ENCODE measurements at places on chromosomes 4 and X. TPM values are rescaled to one million over a fixed set of nuclear protein-coding genes. Genes with fewer than 3 reads are reported as not detected.

PCDH10 gene
- 14.8 TPM for total RNA-seq

HELT gene
- total RNA-seq: not detected

TMSB15B gene
- 3.9 TPM for total RNA-seq

PHOX2B gene
- total RNA-seq: not detected

EPHA5 gene
- not detected for total RNA-seq

USP27X gene
- total RNA-seq: 3.6 TPM

ANAPC4 gene
- 22.8 TPM for total RNA-seq

DUSP9 gene
- 0.04 TPM for total RNA-seq

PDZD4 gene
- total RNA-seq: 0.20 TPM

STOX2 gene
- 0.07 TPM for total RNA-seq

PABPC4L gene
- 0.13 TPM for total RNA-seq

SERTM2 gene
- not detected for total RNA-seq

- no peak for DNase-seq
These were observed 45.4 kb downstream of the STOX2 start for GRCh38 chr4:183950536-183950935.

DNA sequence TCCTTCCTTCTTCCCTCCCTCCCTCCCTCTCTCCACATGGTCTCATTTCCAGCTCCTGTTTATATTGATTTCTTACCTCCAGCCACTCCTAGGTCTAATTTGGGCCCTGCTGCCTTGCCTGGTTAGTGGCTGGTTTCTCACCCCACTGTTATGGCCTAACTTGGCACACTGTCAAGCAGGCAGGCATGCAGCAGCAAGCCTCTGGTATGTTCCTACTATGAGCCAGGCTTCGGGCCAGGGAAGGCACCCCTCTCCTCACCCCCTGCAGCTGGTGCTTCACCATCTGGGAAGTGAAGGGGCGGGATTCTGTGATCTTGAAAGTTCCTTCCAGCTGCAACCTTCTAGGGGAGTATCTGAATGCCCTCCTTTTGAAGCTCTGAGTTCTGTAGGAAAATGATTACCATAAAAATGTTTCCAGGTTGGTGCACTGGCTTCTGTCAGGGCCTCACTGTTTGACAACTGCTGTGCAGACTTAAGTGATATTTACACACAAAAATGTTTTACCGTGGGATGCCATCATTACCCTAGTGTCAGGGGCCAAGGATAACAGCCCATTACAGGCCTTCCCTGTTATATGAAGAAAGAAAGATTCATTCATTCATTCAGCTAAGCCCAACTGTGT is 10.1 kb upstream of the VMA21 start:
- no peak for DNase-seq

- DNase-seq: no peak
These were observed 556.2 kb upstream of the PCDH10 start for GRCh38 chr4:132592850-132593249.

GRCh38 chr4:2804973-2805501 is 12.2 kb downstream of the SH3BP2 start:
- DNase-seq: no peak

DNA sequence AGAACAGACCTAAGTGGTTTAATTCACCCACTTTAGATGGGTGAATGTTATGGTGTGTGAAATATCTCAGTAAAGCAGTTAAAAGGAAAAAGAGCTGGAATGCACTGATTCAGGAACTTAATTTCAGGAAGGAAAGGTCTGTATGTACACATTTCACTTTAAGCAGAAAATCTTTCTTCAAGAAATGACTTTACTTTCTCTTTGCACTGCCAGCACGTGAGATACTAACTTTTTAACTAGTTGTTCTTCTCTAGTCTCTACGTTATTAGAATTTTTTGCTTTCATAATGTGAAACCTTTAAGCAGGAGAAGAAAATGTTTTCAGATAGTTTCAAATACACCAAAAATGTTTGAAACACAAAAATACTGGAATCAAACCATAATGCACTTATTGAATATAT is 18.8 kb downstream of the C4orf46 start:
- DNase-seq: no peak

DNA sequence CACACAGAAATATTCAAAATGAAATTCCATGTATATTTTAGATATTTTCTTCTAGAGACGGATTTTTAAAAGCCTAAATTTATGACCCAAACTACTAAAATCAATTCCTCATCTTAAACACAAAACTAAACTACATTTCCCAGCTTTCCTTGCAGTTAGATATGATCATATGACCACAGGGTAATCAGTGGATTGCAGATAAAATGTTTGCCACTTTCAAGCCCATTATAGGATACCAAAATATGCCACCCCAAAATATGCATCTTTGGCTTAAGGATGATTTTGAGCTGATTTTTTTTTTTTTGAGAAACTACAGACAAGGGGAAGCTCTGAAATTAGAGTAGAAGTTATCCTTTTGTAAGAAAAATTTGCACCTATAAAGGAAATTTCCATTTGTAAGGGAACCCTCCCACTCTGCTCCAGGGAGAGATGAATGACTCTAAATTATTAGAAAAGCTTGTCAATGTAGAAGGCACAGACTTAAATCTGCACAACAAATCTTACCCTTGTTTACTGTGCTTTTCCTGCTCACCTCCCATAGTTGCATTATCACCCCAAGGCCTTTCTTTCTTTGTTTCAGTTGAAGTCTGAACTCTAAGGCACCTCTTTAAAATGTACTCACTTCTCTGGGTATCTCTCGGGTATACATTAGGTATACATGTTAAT is 503.0 kb downstream of the PDHA2 start:
- no peak for DNase-seq

DNA sequence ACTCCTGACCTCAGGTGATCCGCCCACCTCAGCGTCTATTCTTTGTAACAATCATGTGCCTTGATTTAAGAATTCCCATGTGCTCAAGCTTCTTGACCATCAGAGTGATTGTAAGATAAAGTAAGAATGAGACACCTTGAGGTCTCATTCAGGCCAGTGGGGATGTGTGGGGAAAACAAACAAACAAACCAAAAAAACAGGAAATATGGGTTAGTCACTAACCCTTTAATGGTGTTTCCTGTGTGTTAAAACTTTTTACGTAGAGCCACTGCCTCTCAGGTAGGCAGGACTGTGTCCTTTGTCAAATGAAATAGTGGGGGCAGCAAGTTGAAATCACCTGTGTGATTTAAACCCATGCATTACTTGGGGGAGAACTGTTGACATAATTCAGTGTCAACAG is 91.5 kb upstream of the DHRSX start:
- no peak for DNase-seq

GRCh38 chr4:129355031-129355430 is 259.1 kb downstream of the C4orf33 start:
- DNase-seq: no peak

- no peak for DNase-seq
These were observed 166.9 kb downstream of the ASMT start for GRCh38 chrX:1781766-1782165.

DNA sequence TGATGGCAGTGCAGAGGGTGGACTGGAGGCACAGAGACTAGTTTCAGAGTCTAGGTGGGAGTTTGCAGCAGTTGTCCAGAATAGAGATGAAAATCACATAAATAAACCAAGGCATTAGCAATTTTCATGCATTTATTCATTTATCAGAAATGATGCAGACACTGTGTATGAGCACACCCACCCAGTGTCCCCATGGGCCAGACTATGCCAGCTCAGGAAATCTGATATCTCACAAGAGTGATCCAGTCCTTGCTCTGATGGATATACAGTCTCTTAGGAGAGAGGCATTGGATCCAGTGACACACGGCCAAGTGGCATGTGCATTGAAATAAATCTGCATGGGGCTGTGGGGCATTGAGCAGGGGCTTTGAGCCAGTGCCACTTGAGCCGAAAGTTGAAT is 228.2 kb downstream of the FRMPD4 start:
- no peak for DNase-seq

DNA sequence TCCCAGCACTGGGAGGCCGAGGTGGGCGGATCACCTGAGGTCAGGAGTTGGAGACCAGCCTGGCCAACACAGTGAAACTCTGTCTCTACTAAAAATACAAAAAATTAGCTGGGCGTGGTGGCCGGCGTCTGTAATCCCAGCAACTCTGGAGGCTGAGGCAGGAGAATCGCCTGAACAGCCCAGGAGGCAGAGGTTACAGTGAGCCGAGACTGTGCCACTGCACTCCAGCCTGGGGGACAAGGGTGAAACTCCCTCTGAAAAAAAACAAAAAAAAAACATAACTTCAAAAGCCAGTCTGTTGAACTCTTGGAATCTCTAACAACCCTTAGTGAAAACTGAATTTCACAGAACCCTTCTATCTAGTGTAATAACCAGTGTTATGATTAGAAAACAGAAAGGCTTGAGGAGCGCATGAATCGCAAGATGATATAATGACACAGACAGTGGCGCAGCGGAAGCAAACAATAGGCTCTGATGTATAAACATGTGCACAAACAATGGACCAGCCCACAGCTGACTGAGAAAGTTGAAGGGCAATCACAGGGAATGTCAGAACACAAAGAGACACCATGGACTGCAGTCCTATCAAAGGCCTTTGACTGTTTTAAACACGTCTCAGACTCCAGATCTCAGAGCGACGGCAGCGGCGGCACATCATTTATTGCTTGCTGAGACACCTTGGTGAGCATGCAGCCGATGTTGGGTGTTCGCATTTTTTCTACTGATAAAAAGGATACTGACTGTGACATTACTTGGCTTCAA is 81.6 kb downstream of the NSUN7 start:
- no peak for DNase-seq

- DNase-seq: no peak
These were observed 55.9 kb downstream of the NPNT start for GRCh38 chr4:105951198-105951597.

GRCh38 chrX:108396188-108396891 is 41.9 kb downstream of the COL4A6 start:
- no peak for DNase-seq

DNA sequence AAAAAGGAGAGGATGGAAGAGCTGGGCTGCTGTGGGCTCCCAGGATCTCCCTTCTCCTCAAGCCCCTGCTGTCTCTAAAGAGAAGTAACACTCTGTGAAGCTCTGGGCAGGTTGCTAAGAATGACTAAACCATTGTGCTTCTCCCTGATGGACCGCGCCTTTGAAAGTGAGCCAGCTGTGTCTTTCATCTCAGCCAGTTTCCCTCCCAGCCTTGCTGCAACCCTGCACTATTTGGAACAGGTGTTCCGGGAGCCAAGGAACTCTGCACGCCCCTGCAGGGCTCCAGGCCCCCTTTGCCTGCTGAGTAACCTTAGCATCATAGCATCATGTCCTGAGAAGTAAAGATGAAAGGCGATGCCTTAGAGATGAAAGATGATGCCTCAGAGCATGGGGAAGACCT is 39.7 kb downstream of the SMIM20 start:
- no peak for DNase-seq

- DNase-seq: no peak
These were observed 98.3 kb downstream of the TTC29 start for GRCh38 chr4:146847345-146847744.

DNA sequence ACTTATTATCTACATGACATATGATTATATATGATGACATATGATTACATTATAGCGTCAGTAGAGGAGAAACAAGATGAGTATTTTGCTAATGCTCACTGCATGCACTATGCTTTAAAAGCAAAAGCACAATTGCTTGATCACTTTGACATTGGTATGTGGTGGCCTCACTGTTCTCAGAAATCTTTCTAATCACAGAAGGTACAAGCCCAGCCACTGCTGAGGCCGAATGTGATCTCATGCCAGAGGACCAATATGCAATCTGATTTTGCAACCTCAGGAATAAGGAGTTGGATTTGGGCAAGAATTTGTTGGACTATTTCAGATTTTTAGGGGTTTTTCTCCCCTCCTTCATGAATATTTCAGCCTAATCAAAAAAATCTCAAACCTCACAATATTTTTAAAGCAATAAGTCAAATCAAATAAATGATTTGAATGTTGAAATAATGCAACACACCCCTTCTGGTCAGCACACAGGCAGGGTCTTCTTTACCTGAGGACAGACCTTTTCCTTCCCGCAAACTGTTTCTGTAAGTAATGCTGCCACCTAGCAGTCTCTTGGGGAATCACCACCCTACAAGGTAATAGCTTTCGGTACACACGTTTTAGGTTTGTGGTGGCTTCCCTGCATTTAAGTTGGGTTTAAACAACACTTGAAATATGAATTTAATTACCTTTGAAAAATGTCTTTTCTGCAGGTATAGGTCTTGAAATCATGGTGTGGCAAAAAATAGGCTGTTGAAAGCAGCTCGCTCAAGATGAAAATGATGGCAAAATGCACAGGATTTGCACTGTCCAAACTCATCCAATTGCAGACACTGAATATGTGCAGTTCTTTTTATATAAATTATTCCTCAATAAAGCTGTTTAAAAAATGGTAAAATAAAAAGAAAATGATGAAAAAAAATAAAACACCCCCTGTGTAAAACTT is 4.8 kb upstream of the CXCL13 start:
- DNase-seq: no peak

- no peak for DNase-seq
These were observed 6.8 kb downstream of the IL9R start for GRCh38 chrX:156004256-156004655.

- no peak for DNase-seq
These were observed 7.0 kb downstream of the CYBB start for GRCh38 chrX:37786624-37787422.

- no peak for DNase-seq
These were observed 33.1 kb downstream of the KDM6A start for GRCh38 chrX:44906041-44906440.

DNA sequence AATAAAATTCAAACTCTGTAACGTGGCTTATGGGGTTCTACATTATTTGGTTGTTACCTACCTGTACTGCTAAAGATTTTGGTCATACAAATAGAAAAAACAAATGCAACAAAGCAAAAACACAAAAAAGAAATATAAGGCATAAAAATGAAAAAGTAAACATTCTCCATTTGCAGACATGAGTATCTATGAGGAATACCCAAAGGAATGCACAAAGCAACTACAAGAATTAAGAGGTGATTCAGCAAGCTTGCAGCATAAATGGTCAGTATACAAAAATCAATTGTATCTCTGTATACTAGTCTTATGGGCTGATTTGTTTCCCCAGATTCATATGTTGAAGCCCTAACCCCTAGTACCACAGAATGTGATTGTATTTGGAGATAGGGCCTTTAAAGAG is 3.6 kb upstream of the PDE5A start:
- DNase-seq: no peak

GRCh38 chrX:11386812-11387211 is 93.6 kb downstream of the AMELX start:
- no peak for DNase-seq
